Cerebellar nuclear complex (tissue), 1 donor: ENCODE measurements at places on chromosomes 1 and 21.
A peak's percentile ranks its signal among the peaks of the same experiment; 100 is the strongest.

DNA sequence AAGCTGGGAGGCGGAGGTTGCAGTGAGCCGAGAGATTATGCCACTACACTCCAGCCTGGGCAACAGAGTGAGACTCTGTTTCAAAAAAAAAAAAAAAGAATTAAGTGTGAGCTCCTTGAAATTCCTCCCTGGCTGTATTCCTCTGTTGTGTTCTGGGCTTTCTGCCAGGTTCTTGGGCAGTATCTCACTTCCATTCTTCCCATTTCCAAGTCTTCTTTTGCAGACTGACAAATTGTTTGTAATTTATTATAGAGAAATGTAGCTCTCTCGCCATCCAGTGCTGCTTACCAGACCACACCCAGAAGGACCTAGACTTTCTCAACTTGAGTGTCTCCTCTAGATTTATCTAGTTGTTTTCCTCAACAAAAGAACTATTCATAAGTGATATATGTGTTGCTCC, 105.0 kb upstream of the ADGRL2 start:
- DNase-seq = no peak

GRCh38 chr21:34510148-34511142, 1.6 kb downstream of the KCNE1 start:
- DNase-seq = no peak

- no peak for DNase-seq
Measured at GRCh38 chr1:241272828-241273227, 84.2 kb downstream of the RGS7 start.

GRCh38 chr1:235442788-235443429, 61.3 kb downstream of the B3GALNT2 start:
- DNase-seq = no peak

GRCh38 chr1:79895573-79895972, 889.0 kb upstream of the ADGRL4 start:
- DNase-seq = no peak

DNA sequence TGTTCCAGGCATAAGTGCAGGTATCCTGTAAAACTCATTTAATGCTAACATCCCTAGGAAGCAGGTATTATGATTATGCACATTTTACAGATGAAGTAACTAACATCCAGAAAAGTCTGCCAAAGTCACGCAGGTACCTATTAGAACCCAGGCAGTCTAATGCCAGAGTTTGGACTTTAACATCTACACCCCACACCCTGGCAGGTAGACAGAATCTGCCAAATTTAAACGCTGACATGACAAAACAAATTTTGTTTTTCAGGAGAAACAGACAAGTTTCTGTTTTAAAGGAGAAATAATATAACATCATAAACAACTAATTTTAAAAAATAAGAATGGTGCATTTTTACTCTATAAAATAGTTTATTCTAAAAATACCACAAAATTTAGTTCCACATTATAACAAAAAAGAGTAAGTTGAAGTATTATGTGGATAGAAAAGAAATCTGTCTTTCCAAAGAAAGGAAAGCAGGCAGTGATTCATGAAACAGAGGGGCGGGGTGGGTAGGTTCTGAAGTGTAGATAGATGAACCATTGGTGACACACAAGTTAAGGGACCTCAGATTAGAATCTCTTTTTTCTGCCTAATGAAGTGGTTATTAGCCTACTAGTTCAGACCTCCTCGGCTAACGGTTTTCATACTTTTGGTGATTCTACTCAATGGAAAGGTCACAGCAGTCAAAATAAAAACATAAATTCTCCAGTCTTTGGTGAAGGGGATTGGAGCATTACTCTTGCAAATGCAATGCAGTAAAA, 1.7 kb downstream of the ASPM start:
- no peak for DNase-seq

- no peak for DNase-seq
Measured at GRCh38 chr1:60841116-60842046, 241.0 kb upstream of the NFIA start.

GRCh38 chr1:19043579-19044443, 87.3 kb upstream of the IFFO2 start:
- no peak for DNase-seq

DNA sequence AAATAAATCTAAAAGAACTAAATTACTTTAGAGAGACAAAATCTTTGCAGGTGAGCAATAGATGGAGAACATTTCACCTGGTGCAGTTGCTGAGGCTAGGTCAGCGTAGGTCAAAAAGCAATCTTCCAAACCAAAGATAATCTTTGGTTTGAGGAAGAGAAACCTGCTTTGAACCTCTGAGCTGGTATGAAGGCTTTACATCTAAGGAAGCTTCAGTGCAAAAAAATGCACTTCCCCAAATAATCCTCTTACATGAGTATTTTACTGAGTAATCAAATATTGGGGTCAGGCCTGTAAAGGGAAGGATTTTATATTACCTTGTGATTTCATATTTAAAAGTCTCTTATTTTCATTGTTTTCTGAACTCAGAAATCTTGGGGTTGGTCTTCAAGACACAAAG, 223.6 kb downstream of the SRGAP2C start:
- no peak for DNase-seq

DNA sequence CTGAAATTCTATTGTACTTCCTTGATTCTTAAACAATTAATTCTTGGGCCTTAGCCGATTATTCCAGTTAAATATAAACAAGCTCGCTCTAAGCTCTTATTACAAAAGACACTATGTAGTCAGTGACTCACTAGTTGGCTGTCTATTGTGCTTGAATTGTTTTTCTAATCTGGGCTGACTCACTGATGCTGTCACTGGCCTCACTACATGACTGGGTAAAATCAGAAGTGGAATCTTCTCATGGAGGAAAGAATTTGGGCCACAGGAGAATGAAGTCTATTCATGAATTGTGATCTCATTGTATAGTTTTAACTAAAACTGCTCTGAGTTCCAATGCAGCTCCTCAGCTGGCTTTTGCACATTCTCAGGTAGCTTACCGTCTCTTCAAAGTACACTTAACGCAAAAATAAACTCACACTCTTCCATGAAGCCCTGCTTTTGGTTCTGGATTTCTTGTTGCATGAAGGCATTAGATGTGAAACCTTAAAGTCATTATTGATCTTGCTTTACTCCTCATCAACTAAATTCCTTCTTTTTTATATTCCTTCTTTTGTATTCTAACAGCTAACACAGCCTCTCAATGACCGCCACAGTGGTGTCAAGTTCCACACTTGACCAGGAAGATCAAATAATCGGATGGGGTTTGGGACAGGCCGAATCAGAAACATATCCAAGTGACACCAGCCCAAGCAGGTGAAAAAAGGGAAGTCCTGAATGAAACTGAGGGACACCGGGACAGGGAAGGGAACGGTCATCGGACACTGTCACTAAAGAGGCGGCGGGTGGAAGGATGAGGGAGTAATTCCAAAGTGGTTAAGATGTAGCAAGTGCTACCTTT, 80.9 kb upstream of the LBR start:
- no peak for DNase-seq

GRCh38 chr1:42379794-42380585, 602 bp upstream of the RIMKLA start:
- no peak for DNase-seq

DNA sequence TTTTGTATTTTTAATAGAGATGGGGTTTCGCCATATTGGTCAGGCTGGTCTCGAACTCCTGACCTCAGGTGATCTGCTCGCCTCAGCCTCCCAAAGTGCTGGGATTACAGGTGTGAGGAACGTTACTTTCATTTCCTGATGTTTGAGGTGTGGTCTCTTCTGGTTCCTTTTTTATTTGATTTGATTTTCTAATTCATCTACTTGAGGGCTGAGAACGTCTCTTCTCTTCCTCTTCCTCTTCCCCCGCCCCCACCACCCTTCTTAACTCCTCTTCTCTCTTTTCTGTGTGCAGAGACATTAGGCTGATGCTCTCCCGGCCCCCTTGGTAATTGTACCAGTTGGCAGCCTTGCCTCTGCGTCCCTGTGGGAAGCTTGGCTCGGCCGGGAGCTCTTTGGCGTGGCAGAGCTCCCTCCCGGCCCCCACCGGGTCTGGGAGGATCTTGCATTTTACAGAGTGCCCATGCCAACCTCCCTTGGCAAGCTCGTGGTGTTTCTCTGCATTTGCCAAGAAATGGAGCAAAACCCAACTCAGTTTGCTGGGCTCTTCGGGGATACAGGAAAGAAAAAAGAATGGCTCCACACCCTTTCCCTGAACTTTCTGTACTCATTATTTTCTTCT, 19.9 kb downstream of the CRYAA start:
- DNase-seq = no peak

DNA sequence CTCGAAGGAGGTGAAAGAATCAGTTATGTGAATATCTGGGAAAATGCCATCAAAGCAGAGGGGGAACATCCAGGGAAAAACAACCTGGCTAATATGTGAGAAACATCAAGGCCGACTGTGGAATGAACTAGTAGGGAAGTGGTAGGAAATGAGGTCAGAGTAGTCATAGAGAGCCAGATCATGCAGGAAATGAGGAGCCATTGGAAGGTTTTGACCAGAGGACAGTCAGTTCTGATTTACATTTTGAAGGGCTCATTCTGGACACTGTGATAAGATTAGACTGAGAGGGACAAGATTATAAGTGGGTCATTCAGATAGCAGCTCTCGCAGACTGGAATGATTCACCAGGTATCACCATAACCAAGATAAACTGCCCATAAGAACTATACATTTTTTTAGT, 63.7 kb downstream of the SYT14 start:
- peak; percentile 17 for DNase-seq

DNA sequence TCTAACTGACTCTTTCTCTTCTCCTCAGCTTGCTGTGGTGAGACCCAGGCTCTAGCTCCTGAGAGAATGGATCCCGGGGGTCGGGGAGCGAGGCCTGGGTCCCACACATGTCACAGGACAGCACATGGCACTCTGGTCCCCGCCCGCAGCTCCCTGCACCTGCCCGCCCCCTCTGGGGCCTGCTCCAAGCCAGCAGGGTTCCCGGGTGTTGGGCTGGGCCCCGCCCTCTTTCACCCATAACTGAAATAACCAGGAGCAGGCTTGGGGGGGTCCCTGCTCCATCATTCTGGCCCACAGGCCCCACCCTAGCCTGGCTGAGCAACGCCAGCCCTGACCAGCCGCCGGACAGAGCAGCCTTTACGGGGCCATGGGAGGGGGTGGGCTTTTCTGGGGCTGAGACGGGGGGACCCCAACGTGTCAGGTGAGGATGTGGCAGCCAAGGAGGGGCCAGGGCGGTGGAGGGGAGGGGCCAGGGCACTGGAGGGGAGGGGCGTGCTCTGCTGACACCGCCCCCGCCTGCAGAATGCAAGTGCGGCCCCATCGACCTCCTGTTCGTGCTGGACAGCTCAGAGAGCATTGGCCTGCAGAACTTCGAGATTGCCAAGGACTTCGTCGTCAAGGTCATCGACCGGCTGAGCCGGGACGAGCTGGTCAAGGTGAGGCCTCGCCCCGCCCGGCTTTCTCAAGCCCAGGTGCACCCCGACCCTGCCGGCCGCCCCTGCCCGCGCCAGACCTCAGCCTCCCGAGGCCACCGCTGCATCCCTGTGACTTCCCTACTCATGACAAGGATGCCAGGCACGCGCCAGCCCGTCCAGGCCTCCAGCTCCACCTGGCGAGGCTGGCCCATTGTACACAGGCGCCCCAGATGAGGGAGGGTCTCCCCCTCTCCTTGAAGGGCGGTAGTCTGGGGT, 19.4 kb downstream of the COL6A1 start:
- no peak for DNase-seq

DNA sequence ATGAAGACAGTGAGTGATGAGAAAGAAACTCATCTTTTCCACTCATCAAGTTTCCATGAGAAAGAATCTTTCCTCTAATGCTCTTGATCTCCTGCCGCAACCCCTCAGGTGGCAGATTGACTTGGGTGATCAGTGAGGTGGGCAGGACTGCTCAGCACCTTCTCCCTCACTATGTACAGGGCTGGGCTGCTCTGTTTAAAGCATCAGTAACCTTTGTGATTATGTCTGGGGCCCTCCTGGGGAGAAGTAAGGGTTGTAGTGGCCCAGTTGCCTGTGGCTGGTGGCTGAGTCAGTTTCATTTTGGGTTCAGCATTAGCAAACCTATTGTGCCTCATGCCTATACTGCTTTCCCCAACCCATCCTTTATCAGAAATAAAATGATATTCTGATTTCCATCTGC, 366.0 kb downstream of the TTLL7 start:
- no peak for DNase-seq
